ENCODE measurements at places on chromosomes 1 and 21.

GRCh38 chr21:30943243-30943642 is 61.9 kb upstream of the KRTAP11-1 start:
- DNase-seq, result no peak

DNA sequence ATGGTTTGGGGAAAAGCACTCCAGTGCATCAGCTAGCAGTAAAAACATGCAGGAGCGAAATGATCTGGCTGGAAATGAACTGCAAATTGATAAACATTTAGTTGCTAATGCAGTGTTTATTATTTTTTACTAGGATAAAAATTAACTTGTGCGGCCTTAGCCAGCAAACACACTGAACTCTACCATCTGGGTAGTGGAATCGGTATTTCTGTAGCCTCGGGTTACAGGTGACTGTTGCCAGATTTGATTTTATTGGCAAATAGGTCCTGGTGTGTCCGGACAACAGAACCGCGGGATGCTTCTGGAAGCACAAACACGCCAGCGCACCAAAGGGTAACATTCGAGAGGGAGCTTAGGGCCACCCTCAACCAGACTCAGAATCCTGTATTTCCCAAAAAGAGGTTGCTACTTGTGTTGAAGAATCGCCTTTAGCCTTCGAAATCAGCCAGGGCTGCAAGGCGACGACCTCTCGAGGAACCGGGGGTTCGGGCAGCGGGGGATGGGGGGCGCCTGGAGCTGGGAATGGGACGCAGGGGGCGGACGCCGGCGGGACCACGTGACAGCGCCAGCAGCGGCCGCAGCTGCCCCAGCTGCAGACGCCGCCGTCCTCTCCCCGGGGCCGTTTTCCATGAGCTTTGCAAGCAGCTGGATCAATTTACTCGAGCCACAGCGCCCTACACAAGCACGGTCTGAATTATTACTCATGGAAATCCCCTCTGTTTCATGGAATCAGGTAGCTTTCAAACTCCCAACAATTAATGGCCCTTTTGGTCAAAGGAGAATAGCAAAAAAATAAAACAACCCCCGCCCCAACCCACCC is 158.8 kb downstream of the TOMM20 start:
- DNase-seq, result peak; percentile 58

DNA sequence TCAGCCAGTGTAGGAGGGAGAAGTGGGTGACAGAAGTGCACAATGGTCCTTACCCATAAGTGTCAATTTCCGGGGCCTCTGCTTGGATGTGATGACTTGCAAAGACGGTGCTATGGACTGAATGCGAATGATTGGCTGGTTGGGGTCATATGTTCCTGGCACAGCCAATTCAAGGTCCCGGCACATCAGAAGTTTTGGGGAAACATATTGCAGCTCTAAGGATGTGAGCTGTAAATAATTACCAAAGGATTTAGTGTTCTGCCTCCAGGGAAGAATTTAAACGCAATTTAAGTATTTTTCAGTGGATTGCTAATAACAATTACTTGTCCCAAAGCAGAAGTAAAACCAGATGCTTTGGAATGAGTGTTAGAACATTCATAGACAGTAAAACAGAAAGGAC is 26.9 kb upstream of the EXOSC10 start:
- no peak for DNase-seq

GRCh38 chr1:4463631-4464030 is 190.8 kb upstream of the AJAP1 start:
- DNase-seq, result no peak

GRCh38 chr1:203867802-203868201 is 6.4 kb downstream of the SNRPE start:
- DNase-seq, result no peak

DNA sequence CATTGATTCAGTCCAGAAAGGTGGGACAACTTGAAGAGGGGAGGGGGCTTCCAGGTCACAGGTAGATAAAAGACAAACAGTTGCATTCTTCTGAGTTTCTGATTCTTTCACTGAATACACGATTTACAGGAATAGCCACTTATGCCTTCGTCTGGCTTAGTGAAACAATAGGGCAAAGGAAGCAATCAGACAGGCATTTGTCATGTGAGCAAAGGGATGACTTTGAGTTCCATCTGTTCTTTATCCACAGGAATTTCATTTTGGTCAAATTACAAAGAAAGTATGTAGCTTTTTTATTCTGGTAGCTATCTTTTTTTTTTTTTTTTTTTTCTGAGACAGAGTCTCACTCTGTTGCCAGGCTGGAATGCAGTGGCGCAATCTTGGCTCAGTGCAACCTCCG is 202.5 kb downstream of the TTLL7 start:
- DNase-seq, result no peak

DNA sequence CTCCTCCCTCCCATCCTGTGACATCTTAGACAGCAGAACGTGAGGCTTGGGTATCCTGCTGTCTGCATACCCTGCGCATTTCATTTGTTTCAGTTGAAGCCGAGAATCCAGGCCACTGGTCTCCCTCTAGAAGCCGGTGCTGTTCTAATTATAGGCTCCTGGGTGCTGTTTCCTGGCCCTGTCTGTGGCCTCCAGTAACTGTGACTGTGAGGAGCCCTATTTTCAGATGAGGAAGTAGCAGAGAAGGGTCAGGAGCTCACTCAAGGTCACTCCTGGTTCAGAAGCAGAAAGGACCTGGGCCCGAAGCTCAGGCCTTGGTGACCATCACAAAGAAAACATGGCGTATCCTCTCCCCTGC is 24.0 kb downstream of the COQ8A start:
- no peak for DNase-seq

GRCh38 chr21:43025636-43026180 is 49.9 kb downstream of the CBS start:
- no peak for DNase-seq
